CD4-positive, alpha-beta T cell treated with Interleukin-6 for 4 hours (primary cell): ENCODE measurements at places on chromosomes 6 and 20.
A peak's percentile ranks its signal among the peaks of the same experiment; 100 is the strongest.

GRCh38 chr6:75493400-75494064, at the start of gene FILIP1:
Gene FILIP1 (minus strand): TSS chr6:75493800. CDS start chr6:75414972, 78,828 bp downstream.
- DNase-seq: no peak

DNA sequence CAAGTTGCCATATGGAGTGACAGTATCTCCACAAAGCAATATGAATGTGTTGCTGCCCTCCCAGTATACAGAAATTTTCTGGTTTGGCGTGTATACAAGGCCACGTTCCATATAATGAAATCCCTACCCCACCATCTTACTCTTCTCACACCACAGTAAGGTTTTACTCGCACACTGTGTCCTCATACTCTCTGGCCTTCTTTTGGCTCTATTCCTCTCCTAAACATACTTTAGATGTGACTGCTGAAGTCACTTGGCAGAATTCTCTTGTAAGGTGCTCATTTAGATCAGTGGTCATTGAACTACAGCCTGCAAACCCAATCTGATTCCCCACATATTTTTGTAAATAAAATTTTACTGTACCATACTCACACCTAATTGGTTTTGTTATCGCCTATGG, 123.2 kb downstream of the RFPL4B start:
- DNase-seq: no peak

DNA sequence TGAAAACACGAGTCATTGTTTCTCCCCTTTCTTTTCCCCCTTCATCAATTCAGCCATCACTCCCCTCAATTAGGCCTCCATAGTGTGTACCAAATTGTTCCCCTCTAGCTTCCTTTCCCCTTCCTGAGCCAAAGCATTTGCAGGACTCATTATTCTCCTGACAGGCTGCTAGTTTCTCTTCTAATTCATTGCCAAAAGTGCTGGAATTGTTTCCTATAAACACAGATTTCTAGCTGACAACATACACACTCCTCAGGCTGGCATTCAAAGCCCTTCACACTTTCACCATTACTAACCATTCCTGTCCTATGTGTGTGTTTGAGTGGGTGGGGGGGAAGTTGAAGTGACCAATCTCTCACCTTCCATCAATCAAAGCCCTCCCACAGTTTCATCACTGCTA, 444.2 kb upstream of the OPRM1 start:
- no peak for DNase-seq

DNA sequence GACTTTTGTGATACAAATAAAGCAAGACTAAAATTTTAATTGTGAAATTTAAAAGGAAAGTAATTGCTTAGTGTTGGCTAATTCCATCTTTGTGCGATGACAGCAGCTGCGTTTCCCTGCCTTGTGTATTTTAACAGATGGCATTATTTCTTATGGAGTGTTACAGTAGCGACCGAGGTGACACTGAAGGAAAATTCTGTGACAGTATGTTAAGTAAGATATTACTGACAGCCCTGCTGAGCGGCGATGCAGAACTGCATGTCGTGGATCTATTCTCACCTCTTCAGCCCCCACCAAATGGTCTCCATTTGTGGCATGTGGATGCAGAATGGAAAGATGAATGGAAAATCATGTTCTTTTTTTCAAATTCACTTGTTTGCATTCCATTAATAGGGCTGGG, 289.4 kb downstream of the RNF144B start:
- DNase-seq: no peak

DNA sequence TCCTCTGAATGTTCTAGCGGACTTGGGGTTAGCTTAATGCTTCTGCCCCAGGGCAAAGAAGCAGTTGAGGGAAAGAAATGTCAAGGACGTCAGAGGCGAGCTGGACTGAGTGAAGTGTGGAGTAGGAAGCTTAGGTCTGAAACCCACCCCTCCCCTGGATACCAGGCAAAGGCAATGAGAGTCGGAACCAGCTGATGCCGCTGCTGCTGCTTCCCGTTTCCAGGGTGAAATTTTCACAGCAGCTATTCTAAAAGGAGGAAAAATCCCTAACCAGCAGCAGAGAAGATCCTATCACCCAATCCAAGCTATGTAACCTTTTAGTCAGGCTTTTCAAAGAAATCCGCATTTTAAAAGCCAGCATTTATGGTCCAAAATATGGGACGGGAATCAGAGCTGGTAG, 564.3 kb downstream of the LMBRD1 start:
- no peak for DNase-seq

GRCh38 chr6:4134841-4135664, at the start of gene ECI2:
Gene ECI2 (minus strand): TSS chr6:4135575. CDS start chr6:4135560, 15 bp downstream.
- DNase-seq: peak; percentile 61

DNA sequence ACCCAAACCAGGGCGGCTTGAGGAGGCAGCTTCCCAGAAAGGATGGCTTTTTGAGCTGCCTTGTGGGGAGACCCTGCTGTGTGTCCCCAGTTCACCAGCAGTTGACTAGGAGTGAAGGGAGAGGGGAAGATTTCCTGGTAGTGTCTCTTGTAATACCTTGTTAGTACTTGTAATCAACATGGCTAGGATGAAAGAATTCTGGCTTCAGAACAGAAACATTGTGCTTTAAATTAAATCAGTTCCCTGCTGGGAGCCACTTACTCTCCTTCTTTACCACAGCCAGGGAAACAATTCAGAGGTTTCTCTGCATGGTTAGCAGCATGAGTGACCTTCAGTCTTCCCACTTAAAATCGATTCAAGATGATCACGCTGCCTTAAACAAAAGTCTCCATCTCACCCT, 525.4 kb upstream of the ID4 start:
- no peak for DNase-seq

GRCh38 chr6:39347206-39347605, 24.7 kb upstream of the KCNK16 start:
- no peak for DNase-seq

DNA sequence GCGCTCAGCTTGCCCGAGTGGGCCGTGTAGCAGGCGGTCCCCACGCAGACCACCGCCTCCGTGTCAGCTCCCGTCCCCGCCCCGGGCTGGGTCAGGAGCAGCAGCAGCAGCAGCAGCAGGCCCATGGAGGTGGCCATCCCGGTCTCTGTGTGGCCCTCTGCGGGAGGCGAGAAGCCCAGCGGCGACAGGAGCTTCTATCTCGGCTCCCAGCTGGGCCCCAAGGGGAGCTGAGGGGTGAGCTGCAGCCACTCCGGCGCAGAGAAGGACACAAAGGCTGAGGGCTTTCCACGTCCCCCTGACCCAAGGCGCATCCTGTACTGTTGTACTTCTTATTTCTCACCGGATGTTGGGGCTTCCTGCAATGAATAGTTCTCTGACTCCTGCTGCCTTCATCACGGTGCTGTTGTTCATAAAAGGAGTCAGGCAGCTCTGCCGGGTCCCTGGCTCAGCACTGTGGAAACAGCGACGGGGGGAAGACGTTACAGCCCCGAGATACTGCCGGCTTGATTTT, at the start of gene CD93:
TSS of gene CD93 (minus strand) at position 269 of the 511 bp plus-strand sequence. CDS start at position 137, 132 bp downstream.
- DNase-seq: no peak

DNA sequence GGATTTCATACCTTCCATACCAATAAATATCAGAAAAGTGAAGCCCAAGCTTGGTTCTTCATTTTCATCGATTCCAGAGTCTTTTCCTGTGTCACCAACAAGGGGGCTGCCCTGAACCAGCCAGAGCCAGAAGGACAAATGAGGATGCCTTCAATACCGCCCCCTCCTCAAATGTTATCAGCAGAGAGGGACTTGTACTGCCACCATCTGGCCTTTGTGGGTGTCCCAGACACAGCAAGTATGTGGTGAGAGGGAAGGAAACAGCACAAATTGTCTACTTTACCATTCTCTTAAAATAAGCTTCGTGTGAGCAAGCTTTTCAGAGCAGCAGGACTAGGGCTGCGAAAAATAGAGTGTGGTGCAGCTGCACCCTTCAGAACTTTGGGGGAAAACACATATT, 165.3 kb downstream of the SOBP start:
- no peak for DNase-seq

- DNase-seq: no peak
Observed at GRCh38 chr20:64045346-64046011, 4.0 kb downstream of the SOX18 start.

- no peak for DNase-seq
Observed at GRCh38 chr20:34999021-34999451, 43.4 kb downstream of the MYH7B start.

DNA sequence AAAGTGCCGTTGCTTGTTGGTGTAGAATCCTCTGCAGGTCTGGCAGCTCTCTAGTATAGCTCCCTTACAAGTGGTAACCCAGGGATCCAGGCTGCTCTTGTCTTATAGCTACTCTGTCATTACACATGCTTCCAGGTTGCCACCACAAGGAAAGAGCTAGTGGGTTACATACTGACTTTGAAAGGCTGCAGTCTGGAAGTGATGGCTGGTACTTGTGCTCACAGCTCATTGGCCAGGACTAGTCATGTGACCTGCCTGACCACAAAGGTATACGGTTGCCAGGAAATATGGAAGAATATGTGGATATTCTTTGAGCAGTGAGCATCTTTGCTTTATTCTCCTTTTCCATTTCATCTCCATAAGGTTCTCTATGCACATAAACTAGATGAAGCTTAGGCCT, 46.0 kb downstream of the RREB1 start:
- DNase-seq: peak; percentile 37

DNA sequence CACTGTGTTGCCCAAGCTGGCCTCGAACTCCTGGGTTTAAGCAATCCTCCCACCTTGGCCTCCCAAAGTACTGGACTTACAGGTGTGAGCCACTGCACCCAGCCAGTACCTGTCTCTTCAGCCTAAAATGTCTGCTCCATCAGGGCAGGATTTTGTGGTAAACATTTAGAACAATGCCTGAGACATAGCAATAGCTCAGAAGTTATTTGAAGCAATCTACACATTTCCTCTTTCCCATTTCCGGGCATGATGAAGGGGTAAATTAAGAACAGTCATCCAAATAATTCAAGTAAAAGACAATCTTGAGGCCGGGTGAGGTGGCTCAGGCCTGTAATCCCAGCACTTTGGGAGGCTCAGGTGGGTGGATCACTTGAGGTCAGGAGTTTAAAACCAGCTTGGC, 69.0 kb upstream of the ZNF217 start:
- no peak for DNase-seq

DNA sequence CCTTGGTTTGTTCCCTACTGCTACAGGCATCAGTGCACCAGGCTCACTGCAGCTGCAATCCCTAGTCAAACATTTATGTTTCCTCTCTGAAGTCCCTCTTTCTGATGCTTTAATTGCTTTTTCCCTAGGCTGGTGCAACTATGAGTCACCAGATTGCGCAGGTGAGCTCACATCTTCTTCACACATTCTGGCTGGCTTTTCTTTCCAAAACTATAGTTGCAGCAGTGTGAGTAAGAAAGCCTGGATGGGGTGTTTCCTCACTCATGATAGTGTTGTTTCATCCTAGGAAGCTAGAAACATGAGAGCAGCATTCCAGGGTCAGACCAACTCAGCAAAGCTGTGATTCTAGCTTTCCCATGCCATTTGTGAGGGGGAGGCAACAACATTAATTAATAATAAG, 296.4 kb downstream of the PAX1 start:
- DNase-seq: no peak

- no peak for DNase-seq
Observed at GRCh38 chr6:93418408-93419303, 703 bp downstream of the EPHA7 start.

- no peak for DNase-seq
Observed at GRCh38 chr6:46381579-46381978, 109.7 kb downstream of the RCAN2 start.
